ENCODE measurements at places on chromosomes 12 and 14.

DNA sequence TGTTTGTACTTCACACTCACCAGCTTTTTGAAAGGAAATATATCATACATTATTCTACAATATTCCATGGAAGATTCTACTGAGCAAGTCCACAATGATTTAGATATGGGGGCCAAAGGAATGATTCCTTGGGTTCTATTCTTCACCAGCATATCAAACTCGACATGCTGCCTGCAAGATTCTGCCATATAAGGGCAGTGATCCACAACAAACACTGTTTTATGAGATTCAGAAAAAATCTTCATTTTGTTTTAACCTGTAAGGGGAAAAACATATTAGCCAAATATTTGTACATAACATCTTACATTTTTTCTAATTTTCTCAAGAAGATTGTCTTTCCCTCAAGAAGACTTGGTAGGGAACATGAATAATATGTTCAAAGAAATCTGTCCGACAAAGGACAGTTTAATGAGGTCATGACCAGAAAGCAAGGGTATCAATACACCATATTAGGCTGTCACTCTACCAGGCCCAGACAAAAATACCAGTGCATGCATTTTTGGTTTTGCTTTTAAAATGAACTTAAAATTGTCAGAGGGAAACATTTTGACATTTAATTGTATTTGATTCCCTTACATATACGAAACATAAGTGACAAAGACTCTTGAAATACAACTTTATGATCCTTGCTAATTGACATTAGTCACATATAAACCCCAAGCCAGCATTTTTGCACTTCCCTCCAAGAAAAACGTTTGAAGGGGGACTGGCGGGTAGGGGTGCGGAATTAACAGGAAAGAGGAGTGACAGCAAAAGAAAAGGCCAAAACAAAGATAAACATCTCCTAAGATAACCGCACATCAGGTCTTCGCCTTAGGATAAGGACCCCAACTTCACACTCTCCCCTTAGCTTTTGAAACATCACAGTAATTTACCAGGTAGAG, 980 bp downstream of the INTS13 start:
- H3K4me3 ChIP-seq = peak overlapping the region; percentile 98
- peak overlapping the region; percentile 97 for H3K27ac ChIP-seq
- no peaks in the 10 kb centered on the region for H3K36me3 ChIP-seq
- no peak for DNase-seq

DNA sequence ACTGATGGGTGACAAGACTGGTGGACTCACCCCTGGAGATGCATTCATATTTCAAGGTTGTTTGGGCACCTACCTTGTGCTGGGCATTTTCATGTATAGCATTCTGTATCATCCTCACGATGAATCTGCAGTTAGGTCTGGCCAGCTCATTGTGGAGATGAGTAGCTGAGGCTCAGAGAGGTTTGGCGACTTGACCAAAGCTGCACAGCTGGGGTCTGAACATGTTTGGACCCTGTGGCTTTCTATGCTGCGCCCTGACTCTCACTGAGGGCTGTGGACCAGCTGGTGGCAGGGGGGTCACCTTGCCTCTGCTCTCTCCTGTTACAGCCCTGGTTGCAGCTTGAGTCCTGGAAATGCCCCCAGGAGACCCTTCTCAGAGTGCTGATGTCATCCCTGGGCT, 24.9 kb upstream of the CCDC63 start:
- peaks cover 5% of the 10 kb centered on the region for H3K27me3 ChIP-seq
- no peak for DNase-seq
- H3K27ac ChIP-seq = no peak overlapping the region
- H3K36me3 ChIP-seq = no peaks in the 10 kb centered on the region

GRCh38 chr12:77754086-77754485, 76.6 kb upstream of the NAV3 start:
- H3K36me3 ChIP-seq = no peaks in the 10 kb centered on the region
- no peaks in the 10 kb centered on the region for H3K4me1 ChIP-seq
- no peak for DNase-seq
- no peak overlapping the region for H3K4me3 ChIP-seq

- no peaks in the 10 kb centered on the region for H3K4me1 ChIP-seq
- no peaks in the 10 kb centered on the region for H3K36me3 ChIP-seq
- H3K27ac ChIP-seq = no peak overlapping the region
- DNase-seq = peak; percentile 79
- H3K4me3 ChIP-seq = no peak overlapping the region
Measured at GRCh38 chr14:76501156-76501720, 125.3 kb downstream of the ESRRB start.

All from large intestine (tissue), 12 donors.